ENCODE measurements at places on chromosomes 6 and 20.

- peak; percentile 64 for DNase-seq
Observed at GRCh38 chr20:64152906-64153305, 11.3 kb upstream of the MYT1 start.

- DNase-seq = no peak
Observed at GRCh38 chr6:44359973-44360372, 17.5 kb downstream of the SPATS1 start.

DNA sequence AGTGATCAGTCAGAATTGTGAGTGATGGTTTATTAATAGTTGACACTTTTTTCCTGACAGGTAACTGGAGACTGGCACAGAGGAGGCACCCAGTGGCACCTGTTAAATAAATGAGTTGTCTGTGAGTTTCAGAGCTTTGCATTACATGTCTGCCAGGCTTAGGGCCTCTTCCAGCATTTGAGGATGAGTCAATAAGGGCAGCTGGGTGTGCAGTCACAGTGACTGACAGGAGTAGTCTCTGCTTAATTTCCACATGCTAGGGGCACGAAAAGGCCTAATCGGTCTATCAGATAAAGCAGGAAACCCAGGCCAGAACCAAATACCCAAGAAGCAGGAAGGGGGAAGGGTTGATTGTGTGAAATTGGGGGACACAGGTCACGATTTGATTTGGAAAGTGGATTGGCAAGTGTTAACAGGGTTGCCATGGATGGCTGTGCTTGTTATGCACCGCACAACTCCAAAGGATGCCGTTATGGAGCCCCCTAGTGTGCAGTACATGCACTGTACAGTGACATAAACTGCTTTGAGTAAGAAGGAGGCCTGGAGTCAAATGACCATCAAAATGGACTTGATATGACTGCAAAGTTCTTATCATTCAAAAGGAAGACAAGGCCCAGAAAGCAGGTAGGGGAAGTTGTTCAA is 111.9 kb upstream of the GGTLC1 start:
- DNase-seq = peak; percentile 23

- no peak for DNase-seq
Observed at GRCh38 chr6:125942672-125943527, 13.7 kb upstream of the HINT3 start.

GRCh38 chr6:53090576-53090975 is 25.4 kb downstream of the FBXO9 start:
- no peak for DNase-seq
